Glutamatergic neuron (in vitro differentiated cells): ENCODE measurements at places on chromosomes 13 and 19. TPM values are rescaled to one million over a fixed set of nuclear protein-coding genes. Genes with fewer than 3 reads are reported as not detected.

Gene MED4
- total RNA-seq = 57.1 TPM

Gene LYPD3
- 0.56 TPM for total RNA-seq

Gene ZNF723
- not detected for total RNA-seq

DNA sequence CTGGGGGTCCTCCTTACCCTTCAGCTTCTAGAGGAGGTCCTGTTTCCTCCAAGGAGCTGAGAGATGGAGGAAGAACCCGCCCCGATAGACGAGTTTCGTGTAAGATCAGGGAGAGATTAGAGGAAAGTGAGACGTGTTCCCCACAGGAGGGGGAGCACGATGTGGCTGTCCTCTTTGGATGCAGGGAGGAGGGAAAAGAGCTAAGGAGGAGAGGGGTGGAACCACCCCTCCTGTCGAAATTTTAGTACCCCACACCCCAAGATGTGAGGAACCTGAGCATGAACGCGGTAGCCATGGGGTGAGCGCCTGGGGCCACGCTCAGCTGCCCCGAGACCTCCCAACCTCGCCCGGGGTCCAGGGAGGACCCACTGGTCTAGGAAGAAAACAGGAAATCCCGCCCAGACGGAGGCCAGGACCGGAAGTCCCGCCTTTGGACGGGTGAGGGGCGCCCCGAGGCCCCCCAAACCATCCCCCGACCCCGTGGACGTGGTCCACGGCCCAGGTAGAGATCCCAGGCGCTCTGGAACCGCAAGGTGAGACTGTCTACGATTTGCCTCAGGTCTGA, 1.2 kb downstream of the AKT1S1 start:
- no peak overlapping the region for H3K4me3 ChIP-seq
- H3K27ac ChIP-seq = no peak overlapping the region
- no peaks in the 10 kb centered on the region for H3K36me3 ChIP-seq
- peaks cover 18% of the 10 kb centered on the region for H3K27me3 ChIP-seq
- DNase-seq = peak; percentile 78

GRCh38 chr19:10634963-10635362, 9.6 kb downstream of the SLC44A2 start:
- H3K36me3 ChIP-seq = peaks cover 12% of the 10 kb centered on the region
- no peak overlapping the region for H3K4me3 ChIP-seq
- H3K27ac ChIP-seq = no peak overlapping the region
- peaks cover 2% of the 10 kb centered on the region for H3K4me1 ChIP-seq
- no peaks in the 10 kb centered on the region for H3K27me3 ChIP-seq

GRCh38 chr19:53192771-53193534, at the start of gene ZNF665:
TSS of gene ZNF665 (minus strand) at chr19:53193358. CDS start at chr19:53182898, 10,460 bp downstream.
- H3K4me3 ChIP-seq = peak within 1 kb of the TSS; percentile 81
- H3K36me3 ChIP-seq = peaks cover 9% of the 10 kb centered on the region
- H3K4me1 ChIP-seq = peaks cover 3% of the 10 kb centered on the region
- DNase-seq = peak; percentile 82
- H3K27ac ChIP-seq = peak within 1 kb of the TSS; percentile 28
- peaks cover 7% of the 10 kb centered on the region for H3K27me3 ChIP-seq

DNA sequence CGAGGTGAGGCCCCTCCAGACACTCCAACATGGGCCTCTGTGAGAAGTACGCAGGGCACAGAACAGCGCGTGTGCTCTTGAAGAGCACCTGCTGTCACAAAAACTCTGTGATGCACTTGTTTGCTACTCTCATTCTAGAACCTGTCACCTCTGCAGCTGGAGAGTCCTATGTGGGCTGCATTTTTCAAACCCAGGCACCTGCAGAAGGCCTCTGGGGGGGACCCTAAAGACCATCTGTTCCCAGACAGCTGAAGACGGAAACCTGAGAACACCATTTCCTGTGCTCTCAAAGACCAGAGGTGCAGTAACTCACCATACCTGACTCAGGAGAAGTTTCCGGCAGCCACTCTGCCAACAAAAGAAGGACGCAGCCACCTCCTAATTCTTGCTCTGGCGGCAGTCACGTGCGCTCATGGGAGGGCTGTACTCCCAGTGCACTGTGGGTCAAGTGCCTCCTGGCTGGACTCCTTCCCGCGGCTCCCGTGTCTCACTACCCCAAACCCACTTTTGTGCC, 28.1 kb downstream of the RANBP3 start:
- H3K27ac ChIP-seq = no peak overlapping the region
- H3K4me3 ChIP-seq = peak overlapping the region; percentile 40
- peaks cover 12% of the 10 kb centered on the region for H3K36me3 ChIP-seq
- H3K27me3 ChIP-seq = peaks cover 13% of the 10 kb centered on the region
- no peak for DNase-seq
- H3K4me1 ChIP-seq = peaks cover 73% of the 10 kb centered on the region

DNA sequence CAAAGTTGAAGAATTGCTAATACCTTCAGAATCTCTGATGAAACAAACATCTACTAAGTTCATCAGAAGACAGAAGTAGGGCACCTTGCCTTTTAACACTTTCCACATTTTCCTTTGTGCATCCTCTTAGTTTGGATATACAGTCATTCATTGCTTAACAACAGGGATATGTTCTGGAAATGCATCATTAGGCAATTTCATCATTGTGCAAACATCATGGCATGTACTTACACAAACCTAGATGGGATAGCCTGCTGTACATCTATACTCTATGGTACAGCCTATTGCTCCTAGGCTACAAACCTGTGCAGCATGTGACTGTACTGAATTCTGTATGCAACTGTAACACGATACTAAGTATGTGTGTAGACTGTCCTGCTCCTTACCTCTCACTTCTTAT, 169.8 kb downstream of the SUCLA2 start:
- no peaks in the 10 kb centered on the region for H3K36me3 ChIP-seq
- no peak for DNase-seq
- no peak overlapping the region for H3K4me3 ChIP-seq
- H3K27me3 ChIP-seq = peaks cover 4% of the 10 kb centered on the region
- no peaks in the 10 kb centered on the region for H3K4me1 ChIP-seq

DNA sequence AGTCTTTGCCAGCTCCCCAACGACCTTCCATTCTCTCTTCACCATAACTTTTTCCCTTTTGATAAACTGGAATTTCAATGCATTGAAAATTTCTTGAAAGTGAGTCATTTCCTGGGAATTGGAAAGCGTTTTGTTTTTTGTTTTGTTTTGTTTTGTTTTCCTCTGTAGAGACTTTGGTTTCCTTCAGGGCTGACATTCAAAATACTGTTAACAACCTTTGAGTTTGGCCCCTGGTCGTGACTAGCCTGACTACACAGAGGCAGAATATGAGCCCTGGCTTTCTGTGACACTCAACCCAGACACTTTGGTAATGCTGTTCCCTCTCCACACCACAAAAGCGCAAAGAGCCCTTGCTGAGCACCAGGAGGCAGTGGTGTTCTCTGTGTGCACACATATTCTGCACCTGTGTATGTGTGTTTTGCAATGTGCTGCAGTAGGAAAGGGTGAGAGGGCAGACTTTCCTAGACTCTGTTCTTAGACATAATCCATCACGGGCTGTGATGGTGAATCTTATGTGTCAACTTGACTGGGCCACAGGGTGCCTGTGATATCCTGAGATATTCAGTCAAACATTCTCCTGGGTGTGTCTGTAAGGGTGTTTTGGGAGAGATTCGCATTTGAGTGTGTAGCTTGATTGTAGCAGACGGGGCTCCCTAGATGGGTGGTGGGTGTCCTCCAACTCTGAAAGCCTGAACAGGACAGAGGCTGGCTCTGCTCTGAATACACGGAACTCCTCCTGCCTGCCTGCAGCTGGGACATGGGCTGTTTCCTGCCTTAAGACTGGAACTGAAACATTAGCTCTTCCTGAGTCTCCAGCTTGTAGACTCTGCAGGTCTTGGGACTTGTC, 29.5 kb upstream of the ANKRD10 start:
- DNase-seq = peak; percentile 45
- no peak overlapping the region for H3K27ac ChIP-seq
- H3K36me3 ChIP-seq = no peaks in the 10 kb centered on the region
- peaks cover 3% of the 10 kb centered on the region for H3K4me1 ChIP-seq

- DNase-seq = no peak
- no peaks in the 10 kb centered on the region for H3K36me3 ChIP-seq
- peaks cover 22% of the 10 kb centered on the region for H3K4me1 ChIP-seq
- H3K4me3 ChIP-seq = peak overlapping the region; percentile 25
Observed at GRCh38 chr19:19451429-19452242, 46.2 kb downstream of the GATAD2A start.

DNA sequence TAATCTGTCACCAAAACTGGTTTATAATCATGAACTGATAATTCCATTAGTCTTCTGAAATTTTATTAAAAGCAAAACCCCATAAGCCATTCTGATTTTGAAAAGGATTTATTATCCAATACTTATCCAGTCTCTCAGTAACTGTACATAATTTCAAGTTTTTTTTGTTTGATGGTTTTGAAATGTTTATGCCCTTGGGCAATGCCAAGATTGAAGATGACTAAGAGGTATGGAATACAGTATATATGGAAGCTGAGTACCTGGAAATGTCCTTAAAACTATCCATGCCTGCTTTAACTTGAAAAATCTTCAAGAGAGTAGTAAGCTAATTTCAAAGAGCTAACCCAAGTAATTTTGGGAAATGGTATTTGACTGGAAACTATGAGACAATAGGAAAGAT, 1.8 kb upstream of the NEK5 start:
- peaks cover 12% of the 10 kb centered on the region for H3K36me3 ChIP-seq
- DNase-seq = no peak
- H3K4me1 ChIP-seq = peaks cover 5% of the 10 kb centered on the region
- no peak overlapping the region for H3K4me3 ChIP-seq
- no peak overlapping the region for H3K27ac ChIP-seq
